Activated CD8-positive, alpha-beta memory T cell treated with anti-CD3 and anti-CD28 coated beads for 48 hours (primary cell): ENCODE measurements at places on chromosomes 1 and 21.

GRCh38 chr1:178275553-178275952 lies 181.6 kb downstream of the RASAL2 start:
- DNase-seq, result no peak

GRCh38 chr1:178931858-178932551 lies 61.1 kb upstream of the ANGPTL1 start:
- DNase-seq, result no peak

DNA sequence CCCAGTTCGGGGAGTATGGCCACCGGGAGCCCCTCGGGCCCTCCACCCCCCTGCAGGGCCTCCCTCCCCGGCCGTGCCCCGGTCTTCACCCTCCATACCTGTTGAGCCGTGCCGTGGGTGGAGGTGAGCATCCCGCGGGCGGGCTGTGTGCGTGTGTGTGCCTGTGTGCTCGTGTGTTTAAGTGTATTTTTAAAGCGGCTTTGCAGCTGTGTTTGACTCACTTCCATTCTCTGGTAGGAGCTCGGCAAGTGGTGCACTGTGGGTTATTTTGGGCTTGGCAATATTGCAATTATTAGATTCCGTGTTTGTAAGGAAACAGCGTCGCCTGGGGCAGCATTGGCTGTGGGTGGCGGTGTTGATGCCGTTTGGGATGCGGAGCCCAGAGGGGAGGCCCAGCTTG lies 20.3 kb upstream of the PLCH2 start:
- no peak for DNase-seq

- no peak for DNase-seq
Observed at GRCh38 chr1:236142253-236143103, at the start of gene GPR137B. GPR137B (plus strand) TSS chr1:236142539; CDS start chr1:236142623, 84 bp downstream.

DNA sequence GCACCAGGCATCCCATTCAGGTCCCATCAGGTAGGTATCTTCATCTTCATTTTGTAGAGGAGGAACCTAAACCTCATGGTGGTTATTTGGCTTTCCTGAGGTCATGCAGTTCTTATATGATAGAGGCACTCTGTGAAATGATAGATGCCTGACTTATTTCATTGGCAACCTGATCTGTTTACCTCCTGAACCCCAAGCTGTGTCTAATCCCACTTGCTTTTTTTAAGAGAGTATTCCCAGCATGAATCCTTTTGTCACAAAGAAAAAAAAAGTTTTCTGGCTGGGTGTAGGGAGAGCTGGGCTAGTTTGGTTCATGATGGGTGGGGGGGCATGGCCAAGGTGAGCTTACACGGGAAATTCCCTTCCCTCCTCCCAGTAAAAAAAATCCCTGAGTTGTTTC lies 154.2 kb downstream of the TENT5C start:
- DNase-seq, result no peak

- no peak for DNase-seq
Observed at GRCh38 chr1:85465099-85465785, at the start of gene DDAH1. DDAH1 (minus strand) TSS chr1:85465159; CDS start chr1:85465045, 114 bp downstream.

DNA sequence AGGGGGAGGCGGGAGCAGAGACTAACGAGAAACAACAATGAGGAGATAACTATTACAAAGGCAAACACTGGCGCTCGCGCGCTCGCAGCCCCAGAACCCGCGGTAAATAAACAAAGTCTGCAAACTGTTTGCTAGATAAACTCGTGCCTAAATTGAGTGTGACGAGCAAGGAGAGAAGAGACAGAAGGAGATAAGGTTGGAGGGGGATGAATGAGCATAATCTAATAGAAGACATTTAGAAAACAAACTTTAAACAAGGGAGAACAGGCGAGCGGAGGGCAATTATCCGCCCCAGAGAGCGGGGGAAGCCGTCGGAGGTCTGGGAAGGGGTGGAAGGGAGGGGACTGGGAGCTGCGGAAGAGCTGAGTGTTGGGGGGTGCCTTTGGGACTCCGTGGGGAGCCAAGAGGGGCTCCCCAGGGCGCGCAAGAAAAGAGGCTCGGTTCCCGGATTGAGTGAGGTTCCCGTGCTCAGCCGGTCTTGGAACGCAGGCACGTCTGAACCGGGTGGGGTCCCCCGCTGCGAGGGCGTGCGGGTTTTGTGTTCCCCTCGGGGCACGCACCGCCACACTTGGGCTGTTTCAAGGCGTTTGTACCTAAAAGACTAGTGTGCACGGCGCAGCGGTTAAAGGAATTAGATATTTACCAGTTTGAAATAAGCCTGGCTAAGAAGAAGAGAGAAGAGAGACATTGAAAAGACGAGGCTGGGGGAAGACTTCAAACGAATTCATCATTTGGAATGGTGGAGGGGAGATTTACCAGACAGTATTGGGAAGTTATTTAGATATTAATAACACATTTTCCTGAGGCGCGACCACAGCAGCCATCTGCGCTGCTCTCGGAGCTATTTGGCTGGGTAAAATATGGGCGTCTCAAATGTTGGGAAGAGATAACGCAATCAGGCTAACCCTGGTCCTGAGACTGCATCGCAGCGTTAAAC lies 10.6 kb downstream of the PAX7 start:
- no peak for DNase-seq

DNA sequence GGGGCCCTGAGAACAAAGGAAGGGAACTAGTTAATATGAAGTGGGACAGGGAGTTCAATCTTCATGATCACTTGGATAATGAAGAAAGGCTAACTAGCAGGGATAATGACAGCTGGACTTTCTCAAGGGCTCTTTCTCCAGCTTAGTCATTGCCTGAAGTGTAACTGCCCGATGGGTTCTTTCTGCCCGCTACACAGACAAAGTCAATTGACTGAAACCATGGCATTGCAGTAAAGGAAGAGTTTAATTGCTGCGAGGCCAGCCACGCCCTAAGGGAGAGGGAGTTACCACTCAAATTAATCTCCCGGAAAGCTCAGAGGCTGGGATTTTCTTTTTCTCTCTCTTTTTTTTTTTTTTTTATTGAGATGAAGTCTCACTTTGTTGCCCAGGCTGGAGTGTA lies 16.6 kb upstream of the SLC2A5 start:
- no peak for DNase-seq

GRCh38 chr1:22525646-22526045 lies 37.6 kb upstream of the EPHA8 start:
- DNase-seq, result no peak
